A549 treated with RU486 at 1 μM for 4 hours (cell line): ENCODE measurements at places on chromosomes 5 and 9. TPM values are rescaled to one million over a fixed set of nuclear protein-coding genes. Genes with fewer than 3 reads are reported as not detected.

The GFRA3 gene
- total RNA-seq: 0.09 to 0.12 TPM (median 0.12 TPM) in 3 of 5 replicates, not detected in the others

The GLRA1 gene
- not detected in 5 replicates for total RNA-seq

The CDKN2A gene
- not detected in 5 replicates for total RNA-seq

The RASEF gene
- total RNA-seq: 6.8 to 9.7 TPM (median 9.6 TPM) in 5 replicates

The NOXA1 gene
- 1.1 to 2.4 TPM (median 1.7 TPM) in 5 replicates for total RNA-seq

The MARVELD2 gene
- 2.5 to 2.9 TPM (median 2.6 TPM) in 5 replicates for total RNA-seq

The HACD4 gene
- 0.53 to 1.2 TPM (median 1.0 TPM) in 5 replicates for total RNA-seq

The AFAP1L1 gene
- total RNA-seq: 5.1 to 7.9 TPM (median 6.6 TPM) in 5 replicates

The FOXI1 gene
- not detected in 5 replicates for total RNA-seq

The FRMD3 gene
- 2.3 to 3.0 TPM (median 2.6 TPM) in 5 replicates for total RNA-seq

The SLC28A3 gene
- total RNA-seq: not detected in 5 replicates

The SHOC1 gene
- not detected in 5 replicates for total RNA-seq

The FGF1 gene
- 0.30 to 1.4 TPM (median 0.38 TPM) in 5 replicates for total RNA-seq

The CNOT6 gene
- 11.4 to 24.2 TPM (median 21.7 TPM) in 5 replicates for total RNA-seq

The IFNK gene
- not detected in 5 replicates for total RNA-seq

The CDC20B gene
- 0.05 to 0.11 TPM (median 0.09 TPM) in 3 of 5 replicates, not detected in the others for total RNA-seq

The EDIL3 gene
- 0.15 to 0.30 TPM (median 0.23 TPM) in 5 replicates for total RNA-seq

The SLC4A9 gene
- total RNA-seq: not detected in 5 replicates

The OMD gene
- not detected in 5 replicates for total RNA-seq

The SLC23A1 gene
- 0.87 to 1.6 TPM (median 1.3 TPM) in 5 replicates for total RNA-seq

The ZNF189 gene
- total RNA-seq: 4.7 to 8.4 TPM (median 6.6 TPM) in 5 replicates

The ARHGEF28 gene
- total RNA-seq: 12.0 to 15.9 TPM (median 15.0 TPM) in 5 replicates

The POU5F2 gene
- total RNA-seq: not detected in 5 replicates

The ARHGEF37 gene
- 0.65 to 0.84 TPM (median 0.83 TPM) in 5 replicates for total RNA-seq

The CDK7 gene
- 57.4 to 74.0 TPM (median 60.4 TPM) in 5 replicates for total RNA-seq

The HRCT1 gene
- 0.28 to 0.48 TPM (median 0.30 TPM) in 3 of 5 replicates, not detected in the others for total RNA-seq

The CRHBP gene
- 0.05 to 0.42 TPM (median 0.21 TPM) in 3 of 5 replicates, not detected in the others for total RNA-seq

The MYO10 gene
- total RNA-seq: 49.4 to 64.3 TPM (median 61.7 TPM) in 5 replicates

The ZSWIM6 gene
- 4.2 to 5.8 TPM (median 5.6 TPM) in 5 replicates for total RNA-seq

The NME5 gene
- total RNA-seq: not detected in 5 replicates

The PDE4D gene
- total RNA-seq: 22.9 to 50.7 TPM (median 46.1 TPM) in 5 replicates

The IL3 gene
- not detected in 5 replicates for total RNA-seq

The HRH2 gene
- total RNA-seq: 0.48 to 0.86 TPM (median 0.70 TPM) in 5 replicates

The IL7R gene
- 0.46 to 0.91 TPM (median 0.62 TPM) in 5 replicates for total RNA-seq

The RNF183 gene
- 0.09 to 0.15 TPM in 2 of 5 replicates, not detected in the others for total RNA-seq

The ST8SIA4 gene
- 0.24 to 1.3 TPM (median 0.44 TPM) in 5 replicates for total RNA-seq

The OLFML2A gene
- total RNA-seq: 15.3 to 23.0 TPM (median 21.6 TPM) in 5 replicates

The CFAP90 gene
- total RNA-seq: 0.45 to 0.96 TPM (median 0.61 TPM) in 5 replicates

The PHF24 gene
- 0.12 to 0.31 TPM (median 0.20 TPM) in 4 of 5 replicates, not detected in the other for total RNA-seq

The MAST4 gene
- total RNA-seq: 1.1 to 1.8 TPM (median 1.4 TPM) in 5 replicates

The PDE6A gene
- total RNA-seq: 0.07 to 0.18 TPM (median 0.12 TPM) in 5 replicates

The NR6A1 gene
- total RNA-seq: 1.7 to 1.9 TPM (median 1.7 TPM) in 5 replicates

The SEMA5A gene
- total RNA-seq: not detected in 5 replicates

The CMBL gene
- total RNA-seq: 19.9 to 24.5 TPM (median 22.9 TPM) in 5 replicates

The PCDHGA3 gene
- total RNA-seq: 0.03 TPM in 1 of 5 replicates, not detected in the others

The SOHLH1 gene
- not detected in 5 replicates for total RNA-seq

The PDE8B gene
- total RNA-seq: 0.89 to 2.1 TPM (median 1.5 TPM) in 5 replicates

The HMMR gene
- total RNA-seq: 14.0 to 31.4 TPM (median 28.9 TPM) in 5 replicates

The ELAVL2 gene
- 0.10 to 0.19 TPM in 2 of 5 replicates, not detected in the others for total RNA-seq

The TRAF1 gene
- 3.6 to 6.8 TPM (median 4.6 TPM) in 5 replicates for total RNA-seq

The DOCK8 gene
- total RNA-seq: 0.21 to 0.72 TPM (median 0.31 TPM) in 5 replicates

The FAM163B gene
- total RNA-seq: not detected in 5 replicates

The PSD2 gene
- total RNA-seq: 0.05 to 0.10 TPM (median 0.06 TPM) in 3 of 5 replicates, not detected in the others

The GMCL2 gene
- total RNA-seq: not detected in 5 replicates

The TMEM215 gene
- not detected in 5 replicates for total RNA-seq

The GABRA6 gene
- total RNA-seq: not detected in 5 replicates
